Activated CD4-positive, alpha-beta T cell treated with anti-CD3 and anti-CD28 coated beads, Interleukin-2, Interleukin-4, amounts not matched to agents 100 ng/mL and 50 ng/mL, durations not matched to agents 16 hours and 8 hours (primary cell): ENCODE measurements at places on chromosomes 7 and 10.

DNA sequence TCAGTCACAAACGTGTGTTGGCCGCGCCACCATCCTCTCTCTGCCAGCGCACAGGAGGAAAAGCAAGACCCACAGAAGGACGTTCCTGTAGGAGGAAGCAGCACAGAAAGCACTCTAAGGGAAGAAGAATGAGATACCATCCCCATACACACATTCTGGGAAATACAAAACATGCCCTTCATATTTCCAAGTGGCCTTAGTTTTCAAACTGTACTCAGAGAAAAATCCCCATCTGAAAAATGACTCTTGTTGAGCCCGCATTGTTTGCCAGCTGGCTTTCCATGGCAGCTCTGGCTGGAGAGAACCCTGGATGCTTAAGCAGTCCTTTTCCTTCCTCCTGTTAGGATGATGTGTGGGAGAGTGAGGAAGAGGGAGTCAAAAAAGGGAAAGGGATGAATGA, 33.1 kb downstream of the MTURN start:
- DNase-seq, result no peak

DNA sequence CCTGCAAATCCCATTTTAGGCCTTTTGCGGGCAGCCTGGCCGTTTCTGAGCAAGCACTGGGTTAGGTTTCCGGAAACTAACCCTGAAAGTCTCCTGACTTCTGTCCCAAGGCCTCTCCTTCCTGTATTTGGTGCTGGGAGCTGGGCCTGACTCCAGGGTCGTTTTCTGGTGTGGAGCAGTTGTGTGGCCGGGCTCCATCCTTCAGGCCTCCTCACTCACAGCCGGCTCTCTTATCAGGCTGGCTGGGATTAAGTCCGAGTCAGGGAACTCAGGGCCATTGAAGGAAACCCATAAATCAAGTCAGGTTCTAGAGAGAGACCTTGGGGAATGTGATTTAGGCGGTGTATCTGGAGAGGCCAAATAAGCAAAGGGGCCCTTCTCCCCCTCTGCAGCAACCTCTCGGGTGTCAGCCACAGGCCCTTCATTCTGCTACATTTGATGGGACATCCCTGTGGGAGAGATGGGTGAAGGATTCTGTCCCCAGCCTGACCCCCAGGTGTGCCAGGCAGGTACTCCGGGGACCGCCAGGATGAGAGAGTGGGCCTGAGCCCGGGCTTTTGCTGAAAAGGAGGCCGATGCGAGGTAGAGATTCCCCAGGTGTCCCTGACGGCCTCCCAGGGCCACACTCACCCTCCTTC, 3.3 kb downstream of the GATA3 start:
- DNase-seq, result no peak

GRCh38 chr10:127694580-127695193, 42.3 kb upstream of the FOXI2 start:
- DNase-seq, result peak; percentile 63

DNA sequence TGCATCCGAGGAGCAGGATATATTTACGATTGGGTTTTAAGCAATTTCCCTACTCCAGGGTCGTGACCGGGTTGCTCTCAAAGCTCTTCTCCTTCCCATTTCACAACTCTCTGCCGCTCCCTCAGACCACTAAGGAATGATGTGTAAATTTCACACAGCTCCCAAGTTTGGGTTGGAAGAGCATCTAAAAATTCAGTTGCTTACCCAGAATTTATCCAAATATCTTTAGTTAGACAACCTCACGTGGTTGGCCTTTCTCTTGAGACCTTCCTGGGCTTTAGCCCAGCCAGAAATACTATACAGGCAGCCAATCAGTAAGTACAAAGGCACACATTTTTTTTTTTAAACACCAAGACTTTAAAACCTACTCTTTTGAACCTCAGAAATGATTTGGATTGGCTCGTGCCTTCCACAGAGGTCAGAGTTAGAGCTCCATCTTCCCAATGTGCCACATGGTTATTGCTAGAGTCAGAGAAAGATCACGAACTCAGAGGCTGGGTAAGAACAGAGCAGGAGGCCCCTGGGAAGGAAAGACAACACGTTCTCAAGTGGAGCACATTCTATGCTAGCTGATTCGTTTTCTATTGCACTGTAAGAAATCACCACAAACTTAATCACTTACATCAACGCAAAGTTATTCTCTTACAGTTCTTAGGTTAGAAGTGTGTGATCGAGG, 335.4 kb upstream of the MGMT start:
- no peak for DNase-seq

- DNase-seq, result no peak
Measured at GRCh38 chr10:17963431-17963830, 11.7 kb downstream of the SLC39A12 start.

GRCh38 chr7:132103718-132104117, 472.6 kb downstream of the PLXNA4 start:
- DNase-seq, result no peak

DNA sequence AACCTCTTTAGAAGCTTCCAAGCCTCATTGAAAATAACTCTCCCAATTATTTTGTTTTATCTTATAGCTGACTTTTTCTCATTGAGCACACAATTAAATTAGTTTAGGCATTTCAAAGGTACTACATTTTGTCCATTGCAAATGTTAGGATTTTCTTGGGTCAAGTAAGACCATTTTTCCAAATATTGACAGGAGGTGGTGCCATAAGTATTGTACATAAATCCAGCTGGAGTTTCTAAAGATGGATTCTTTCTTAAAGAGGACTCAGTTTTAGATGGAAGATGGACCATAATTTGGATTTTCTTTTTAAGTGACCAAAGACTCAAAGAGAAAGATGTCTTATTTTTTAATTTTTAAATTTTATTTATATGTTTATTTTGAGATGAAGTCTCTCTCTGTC, 12.3 kb upstream of the OPN4 start:
- DNase-seq, result no peak

DNA sequence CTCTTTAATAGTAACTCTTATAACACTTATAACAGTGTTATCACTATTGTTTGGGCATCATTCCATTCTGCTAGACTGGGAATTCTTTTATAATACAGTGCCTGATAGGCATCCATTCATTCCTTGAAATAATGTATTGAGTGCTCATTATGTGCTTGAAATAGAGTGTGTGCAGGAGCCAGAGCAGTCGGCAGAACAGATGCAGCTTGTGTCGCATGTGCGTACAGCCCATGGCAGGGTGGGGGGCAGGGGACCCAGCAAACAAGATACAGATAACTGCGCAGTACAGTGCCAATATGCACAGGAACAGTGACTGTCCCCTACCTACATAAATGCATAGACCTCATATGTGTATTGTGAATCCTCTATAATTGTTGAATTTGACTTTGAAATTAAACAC, 99.3 kb downstream of the KAT6B start:
- no peak for DNase-seq

DNA sequence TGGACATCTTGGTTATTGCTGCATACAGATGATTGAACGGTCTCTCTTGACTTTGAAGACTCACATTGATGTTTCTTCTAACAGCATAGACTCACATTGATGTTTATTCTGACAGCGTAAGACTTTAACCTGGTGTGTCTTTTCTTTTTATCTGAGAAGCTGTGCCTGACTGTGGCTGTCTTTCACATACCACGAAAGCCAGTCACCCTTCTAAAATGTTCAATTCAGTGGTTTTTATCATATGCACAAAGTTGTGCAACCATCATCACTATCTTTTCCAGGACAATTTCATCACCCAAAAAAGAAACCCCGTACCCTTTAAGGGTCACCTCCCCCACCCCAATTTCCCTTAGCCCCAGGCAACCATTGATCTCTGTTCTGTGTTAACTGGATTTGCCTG, 24.7 kb downstream of the CELF2 start:
- no peak for DNase-seq

GRCh38 chr7:199483-200249, 7.3 kb downstream of the FAM20C start:
- DNase-seq, result no peak

GRCh38 chr10:67788028-67788886, 49.7 kb downstream of the DNAJC12 start:
- peak; percentile 87 for DNase-seq

- no peak for DNase-seq
Measured at GRCh38 chr10:22615101-22615500, 99.3 kb downstream of the PIP4K2A start.

DNA sequence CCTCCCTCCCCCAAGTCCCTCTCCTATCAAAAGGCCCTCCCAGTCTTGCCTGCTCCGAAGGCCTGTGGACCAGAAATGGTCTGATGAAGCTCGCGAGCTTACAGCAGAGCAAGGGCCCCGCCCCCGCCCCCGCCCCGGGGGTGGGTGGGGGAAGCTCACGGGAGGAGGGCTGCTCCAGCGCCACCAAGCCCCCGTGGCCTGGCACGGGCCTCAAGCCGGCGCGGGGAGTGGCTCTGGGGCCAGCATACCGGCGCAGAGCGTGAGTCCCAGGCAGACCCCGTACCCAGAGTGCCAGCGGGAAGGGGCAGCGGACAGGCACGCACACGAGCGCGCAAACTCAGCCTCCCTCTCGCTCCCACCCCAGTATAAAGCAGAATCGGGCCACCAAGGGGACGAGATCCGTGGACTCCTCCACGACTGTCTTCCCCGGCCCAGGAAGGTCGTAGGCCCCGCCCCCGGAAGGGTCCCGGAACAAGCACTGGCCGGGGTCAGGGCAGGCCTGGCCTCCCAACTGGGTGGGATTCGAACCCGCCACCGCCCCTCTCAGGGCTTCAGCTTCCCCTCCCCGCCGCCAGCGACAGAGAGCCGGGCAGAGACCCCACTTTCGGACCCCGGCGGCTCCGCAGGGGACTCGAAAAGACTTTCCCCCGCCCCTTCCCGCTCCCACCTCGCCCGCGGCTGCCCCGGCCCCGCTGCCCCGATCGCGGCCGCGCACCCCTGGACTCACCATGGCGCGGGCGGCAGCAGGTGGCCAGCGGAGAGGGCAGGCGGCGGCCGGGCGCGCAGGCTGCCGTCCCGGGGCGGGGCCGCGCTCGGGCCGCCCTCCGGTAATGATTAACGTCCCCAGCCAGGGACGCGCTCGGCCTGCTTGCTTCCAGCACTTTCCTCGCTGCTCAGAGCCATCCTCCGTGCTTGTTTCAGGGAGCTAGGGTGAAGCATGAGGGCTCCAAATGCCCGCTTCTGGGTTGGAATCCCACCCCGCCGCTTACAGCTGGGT, at the start of gene PCBD1:
Gene PCBD1, minus strand, starts transcription at position 762 of the 997 bp plus-strand sequence. Its CDS starts 32 bp downstream, at position 730.
- peak; percentile 65 for DNase-seq

- no peak for DNase-seq
Measured at GRCh38 chr7:47799524-47799923, 148.7 kb downstream of the PKD1L1 start.

GRCh38 chr7:132575419-132575981, 770 bp downstream of the PLXNA4 start:
- DNase-seq, result no peak

DNA sequence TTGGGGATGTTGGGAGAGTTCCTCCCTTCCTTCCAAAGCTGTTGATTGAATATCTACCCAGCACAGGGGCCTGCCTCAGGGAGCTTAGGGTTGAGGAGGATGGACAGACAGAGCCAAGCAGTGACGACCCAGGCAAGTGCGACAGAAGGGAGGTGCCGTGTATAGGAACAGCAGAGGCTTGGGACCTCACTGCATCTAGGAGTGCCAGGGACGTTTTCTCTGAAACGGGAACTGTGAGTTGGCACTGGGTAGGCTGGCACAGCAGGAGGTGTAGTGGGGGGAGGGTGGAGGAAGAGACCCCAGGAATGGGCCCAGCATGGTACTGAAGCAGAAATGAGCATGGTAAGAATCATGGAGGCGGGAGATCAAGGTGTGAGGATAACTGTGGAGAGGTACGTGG, 55.3 kb upstream of the MGMT start:
- no peak for DNase-seq

DNA sequence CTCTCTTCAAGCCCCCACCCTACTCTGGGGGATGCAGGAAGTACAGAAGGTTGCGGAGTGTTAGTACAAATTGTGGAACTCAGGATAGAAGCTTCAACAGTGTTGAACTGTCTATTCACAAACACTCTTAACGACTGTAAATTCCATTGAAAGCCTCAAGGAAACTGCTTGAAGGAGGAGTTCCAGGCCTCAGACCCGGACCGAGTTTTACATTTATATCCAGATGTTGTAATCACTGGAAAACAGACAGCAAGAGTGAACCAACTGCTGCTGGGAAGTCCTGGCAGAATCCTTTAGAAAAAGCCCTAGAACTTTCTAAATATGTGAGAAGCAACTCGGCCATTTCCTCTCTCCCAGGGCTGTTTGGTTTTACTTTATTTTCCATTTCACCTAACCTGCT, 84.1 kb upstream of the LRRC18 start:
- DNase-seq, result no peak

GRCh38 chr10:76514321-76514720, 1082.9 kb downstream of the LRMDA start:
- DNase-seq, result no peak

GRCh38 chr10:44990965-44991364, 9.8 kb upstream of the ZNF22 start:
- no peak for DNase-seq

DNA sequence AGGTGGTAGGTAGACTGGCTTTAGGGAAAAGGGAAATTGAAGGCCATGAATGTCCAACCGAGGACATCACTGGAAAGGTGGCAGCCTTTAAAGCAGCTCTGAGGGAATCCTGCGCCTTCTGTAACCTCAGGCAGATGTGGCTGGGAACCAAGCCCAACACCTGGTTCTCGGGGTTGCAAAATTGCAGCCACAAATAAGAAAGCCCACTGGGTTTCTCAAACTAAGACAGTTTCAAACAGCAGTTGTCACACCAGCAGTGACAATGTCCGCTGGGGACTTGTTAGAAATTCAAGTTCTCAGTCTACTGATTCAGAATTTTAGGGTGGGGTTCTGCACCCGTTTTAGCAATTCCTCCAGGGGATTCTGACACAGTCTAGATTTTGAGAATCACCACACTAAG, 42.7 kb upstream of the STEAP1B start:
- no peak for DNase-seq

DNA sequence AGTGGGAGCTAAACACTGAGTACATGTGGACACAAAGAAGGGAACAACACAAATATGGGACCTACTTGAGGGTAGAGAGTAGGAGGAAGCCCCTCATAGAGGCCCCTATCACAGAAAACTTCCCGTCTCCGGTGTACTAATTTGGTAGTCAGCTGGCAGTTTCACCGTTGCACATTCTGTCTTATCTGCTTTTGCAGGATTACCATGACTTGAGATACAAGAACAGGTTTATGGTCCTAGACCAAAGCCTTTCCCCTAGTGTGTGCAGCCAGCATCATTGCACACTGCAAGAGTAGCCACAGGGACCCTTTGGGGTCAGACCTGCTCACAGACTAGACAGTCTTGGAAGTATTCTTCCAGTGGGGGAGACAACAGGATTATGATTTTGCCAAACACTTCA, 5.9 kb upstream of the IFIT1B start:
- DNase-seq, result no peak

- no peak for DNase-seq
Measured at GRCh38 chr7:102175423-102176170, 111.1 kb upstream of the SH2B2 start.

DNA sequence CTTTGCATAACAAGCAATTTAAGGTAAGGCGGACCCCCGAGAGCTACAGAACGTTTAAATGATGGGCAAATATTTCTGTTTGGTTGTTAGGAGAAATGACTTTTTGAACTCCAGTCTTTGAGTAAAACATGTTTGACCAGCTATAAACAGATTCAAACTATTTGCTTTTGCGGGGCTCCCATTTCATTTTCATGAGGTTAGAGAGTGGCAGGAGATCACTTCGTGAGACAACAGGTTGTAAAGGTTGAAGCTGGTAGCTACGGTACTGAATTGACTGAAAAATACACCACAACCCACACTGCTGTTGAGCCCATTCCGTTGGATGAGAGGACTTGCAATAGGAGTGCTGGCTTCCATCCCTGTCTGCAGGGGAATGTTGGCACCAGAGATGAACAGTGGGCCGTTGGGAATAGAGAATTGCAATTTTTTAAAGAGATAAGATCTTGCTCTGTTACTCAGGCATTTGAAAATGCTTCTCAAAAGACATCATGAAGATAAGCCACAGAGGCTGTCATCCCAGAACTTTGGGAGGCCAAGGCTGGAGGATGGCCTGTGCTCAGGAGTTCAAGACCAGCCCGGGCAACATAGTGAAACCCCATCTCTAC, 65.7 kb upstream of the CARD11 start:
- DNase-seq, result no peak
